Smooth muscle cell of the brain vasculature (primary cell): ENCODE measurements at places on chromosomes 1 and 21.

DNA sequence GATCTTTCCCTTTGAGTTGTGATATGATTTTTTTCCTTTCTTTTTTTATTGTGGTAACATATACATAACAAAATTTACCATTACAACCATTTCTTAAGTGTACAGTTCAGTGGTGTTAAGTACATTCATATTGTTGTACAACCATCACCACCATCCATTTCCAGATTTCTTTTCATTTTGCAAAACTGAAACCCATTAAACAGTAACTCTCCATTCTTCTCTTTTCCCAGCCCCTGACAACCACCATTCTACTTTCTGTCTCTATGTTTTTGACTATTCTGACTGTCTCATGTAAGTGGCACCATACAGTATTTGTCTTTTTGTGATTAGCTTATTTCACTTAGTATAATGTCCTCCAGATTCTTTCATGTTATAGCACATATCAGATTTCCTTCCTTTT is 30.3 kb downstream of the CEP350 start:
- no peak for DNase-seq

DNA sequence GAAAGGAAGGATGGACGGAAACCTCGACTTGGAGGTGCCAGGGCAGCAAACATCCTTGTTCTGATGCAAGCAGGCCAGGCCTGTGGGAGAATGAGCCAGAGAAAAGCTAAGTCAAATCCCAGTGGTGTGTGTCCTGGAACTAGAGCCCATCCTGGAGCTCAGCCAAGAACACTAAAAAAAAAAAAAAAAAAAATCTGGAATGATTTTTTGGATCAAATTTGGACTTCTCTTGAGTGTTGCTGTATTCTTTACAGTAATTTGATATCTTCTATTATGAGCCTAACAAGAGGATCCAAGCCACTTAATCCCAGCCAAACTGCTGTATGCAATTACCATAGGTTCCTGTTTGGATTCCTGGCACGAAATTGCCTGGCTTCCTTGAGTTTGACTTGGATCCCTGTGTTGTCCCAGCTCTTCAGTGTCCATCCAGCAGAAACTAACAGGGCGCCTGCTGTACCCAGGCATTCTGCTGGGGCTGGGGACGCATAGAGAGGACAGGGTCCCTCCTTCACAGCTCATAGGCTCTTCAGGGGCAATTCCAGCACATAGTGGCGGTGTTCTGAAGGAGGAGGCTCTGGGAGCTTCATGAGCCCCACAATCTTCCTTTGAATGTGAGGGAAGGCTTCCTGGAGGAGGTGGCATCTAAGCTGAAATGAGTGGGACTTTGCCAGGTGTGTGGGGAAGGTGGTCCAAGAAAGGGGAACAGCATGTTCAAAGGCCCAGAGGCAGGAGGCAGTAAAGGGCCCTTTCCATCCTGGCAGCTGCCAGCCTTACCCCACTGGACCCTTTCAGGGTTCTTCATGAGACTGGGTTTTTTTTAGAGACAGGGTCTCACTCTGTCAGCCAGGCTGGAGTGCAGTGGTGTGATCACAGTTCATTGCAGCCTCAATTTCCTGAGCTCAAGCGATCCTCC is 24.7 kb downstream of the EPHX1 start:
- no peak for DNase-seq

DNA sequence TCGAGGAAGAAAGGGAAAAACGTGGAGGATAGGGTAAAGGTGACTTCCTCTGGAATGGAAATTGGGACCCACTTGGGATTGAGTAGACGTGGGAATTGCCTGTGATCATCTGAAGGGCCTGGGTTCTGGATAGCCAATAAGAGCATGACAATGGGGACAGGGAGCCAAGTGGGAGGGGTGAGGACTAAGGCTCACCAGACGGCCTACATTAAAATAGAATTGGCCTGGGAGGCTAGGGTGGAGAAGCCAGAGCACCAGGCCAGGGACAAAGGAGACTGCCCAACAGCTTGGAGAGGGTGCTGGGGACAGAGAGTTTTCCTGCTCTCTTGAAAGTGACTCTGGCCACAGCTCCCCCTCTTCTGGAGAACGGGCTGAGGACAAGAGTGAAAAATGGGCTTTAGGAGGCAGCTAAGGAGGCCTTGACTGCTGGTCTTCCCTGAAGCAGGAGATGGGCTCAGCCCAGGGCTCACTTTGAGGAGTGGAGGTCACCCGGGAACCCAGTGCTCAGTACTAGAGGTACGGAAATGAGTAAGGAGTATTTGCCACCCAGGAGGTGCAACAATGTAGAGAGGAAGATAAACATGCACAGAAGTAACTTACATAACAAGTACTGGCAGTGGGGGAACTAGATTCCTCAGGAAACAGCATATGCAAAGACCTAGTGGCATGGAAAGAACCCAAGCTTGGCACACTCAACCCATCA is 18.8 kb downstream of the INKA2 start:
- DNase-seq = no peak

- no peak for DNase-seq
These were observed 224.9 kb upstream of the FGGY start for GRCh38 chr1:59071876-59072582.

GRCh38 chr1:212860713-212861581 is 2.9 kb downstream of the FLVCR1 start:
- no peak for DNase-seq
